ENCODE measurements at places on chromosomes 7 and 10.

DNA sequence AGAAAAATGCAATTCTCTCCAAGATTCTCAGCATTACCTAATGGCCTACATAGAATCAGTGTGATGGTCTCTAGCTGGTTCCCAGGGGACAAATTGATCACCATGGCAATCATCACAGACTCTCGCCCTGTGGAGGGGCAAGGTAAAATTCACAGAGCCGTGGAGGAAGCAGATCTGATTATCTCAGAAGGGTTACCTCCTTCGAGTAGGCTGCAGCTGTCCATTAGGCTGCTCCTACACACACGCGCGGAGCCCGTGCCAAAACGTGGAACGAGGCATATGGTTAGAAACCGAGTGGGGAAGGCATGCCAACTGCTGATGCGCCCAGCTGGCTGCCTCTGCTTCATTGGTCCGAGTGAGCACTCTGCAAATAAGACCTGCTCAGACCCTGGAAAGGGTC is 52.8 kb upstream of the PTER start:
- DNase-seq = no peak
- H3K27ac ChIP-seq = no peak overlapping the region
- no peak overlapping the region for H3K4me3 ChIP-seq
- H3K36me3 ChIP-seq = no peaks in the 10 kb centered on the region
- H3K4me1 ChIP-seq = no peaks in the 10 kb centered on the region

DNA sequence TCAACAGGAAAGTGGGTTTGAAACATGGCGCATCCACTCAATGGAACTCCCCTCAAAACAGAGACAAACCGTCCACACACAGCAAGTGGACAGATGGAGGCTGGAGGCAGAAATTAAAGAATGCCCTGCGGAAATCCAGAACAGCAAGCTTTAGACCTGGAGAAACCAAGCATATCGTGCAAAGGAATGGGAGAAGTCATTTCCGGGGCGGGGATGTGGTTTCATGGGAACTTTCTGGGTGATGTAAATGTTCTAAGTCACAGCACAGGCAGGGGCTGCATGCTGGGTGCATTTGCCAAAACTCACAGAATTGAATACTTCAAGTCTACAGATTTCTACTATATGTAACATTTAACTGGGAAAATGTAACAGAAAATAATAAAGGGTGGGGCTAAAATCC is 213.0 kb downstream of the PTPRN2 start:
- DNase-seq = no peak
- H3K4me3 ChIP-seq = no peak overlapping the region
- no peaks in the 10 kb centered on the region for H3K4me1 ChIP-seq
- H3K36me3 ChIP-seq = no peaks in the 10 kb centered on the region
- H3K27me3 ChIP-seq = no peaks in the 10 kb centered on the region

DNA sequence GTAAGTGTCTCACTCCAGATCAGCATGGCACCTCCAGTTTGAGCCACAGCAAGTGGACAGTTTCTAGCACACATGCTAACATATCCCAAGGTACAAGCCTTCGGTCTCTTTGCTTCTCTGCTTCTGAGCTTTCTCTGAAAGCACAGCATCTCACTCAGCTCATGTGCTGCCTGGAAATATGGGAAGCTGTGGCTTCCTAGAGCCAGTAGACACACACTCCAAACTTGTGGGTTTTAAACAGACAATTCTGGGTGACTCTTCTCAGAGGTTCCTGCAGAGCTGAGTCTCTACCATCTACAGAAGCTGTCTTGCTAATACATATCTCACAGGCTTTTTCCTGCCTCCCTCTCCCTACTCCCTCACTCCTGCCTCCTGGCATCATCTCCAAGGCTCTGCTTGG is 23.9 kb upstream of the TMEM273 start:
- H3K4me3 ChIP-seq = no peak overlapping the region
- H3K4me1 ChIP-seq = peaks cover 9% of the 10 kb centered on the region
- peaks cover 46% of the 10 kb centered on the region for H3K27me3 ChIP-seq
- H3K36me3 ChIP-seq = no peaks in the 10 kb centered on the region
- no peak overlapping the region for H3K27ac ChIP-seq

- no peak overlapping the region for H3K4me3 ChIP-seq
- H3K4me1 ChIP-seq = peaks cover 18% of the 10 kb centered on the region
- no peak for DNase-seq
- H3K27me3 ChIP-seq = no peaks in the 10 kb centered on the region
- peaks cover 17% of the 10 kb centered on the region for H3K36me3 ChIP-seq
Observed at GRCh38 chr10:63145782-63146181, 12.7 kb downstream of the NRBF2 start.

DNA sequence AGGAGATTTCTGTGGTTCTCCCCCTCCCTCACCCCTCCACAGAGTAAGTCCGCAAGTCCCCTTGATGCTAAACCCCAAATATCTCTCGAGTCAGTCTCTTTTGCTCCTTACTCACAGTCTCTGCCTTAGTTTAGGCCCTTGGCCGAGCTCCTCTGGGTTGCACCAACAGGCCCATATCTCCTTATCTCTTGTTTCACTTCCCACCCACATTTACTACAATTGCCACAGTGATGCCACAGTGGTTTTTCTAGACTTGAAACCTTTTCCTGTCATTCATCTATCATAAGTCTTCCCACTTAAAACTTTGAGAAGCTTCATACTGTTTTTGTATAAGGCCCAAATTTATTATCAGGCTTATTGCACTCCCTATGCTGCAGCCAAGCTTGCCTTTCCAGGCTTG is 23.4 kb upstream of the NME8 start:
- H3K4me1 ChIP-seq = peaks cover 14% of the 10 kb centered on the region
- H3K27ac ChIP-seq = no peak overlapping the region
- no peak overlapping the region for H3K4me3 ChIP-seq
- no peaks in the 10 kb centered on the region for H3K36me3 ChIP-seq
- no peak for DNase-seq

DNA sequence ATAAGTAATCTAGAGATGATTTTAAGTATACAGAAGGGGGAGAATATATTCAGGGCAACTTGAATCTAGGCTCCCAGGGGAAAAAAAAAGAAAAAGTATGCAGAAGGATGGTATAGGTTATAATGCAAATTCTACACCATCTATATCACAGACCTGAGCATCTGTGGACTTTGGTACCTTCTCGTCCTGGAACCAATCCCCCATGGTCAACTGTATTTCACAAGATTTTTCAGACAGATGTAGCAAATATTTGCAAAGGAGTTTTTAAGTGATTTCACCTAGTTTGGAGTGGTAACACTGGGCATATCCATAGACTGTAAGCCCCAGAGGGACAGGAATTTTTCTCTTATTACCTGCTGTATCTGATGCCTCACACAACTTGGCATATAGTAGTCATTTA is 58.8 kb downstream of the NOC3L start:
- DNase-seq = no peak
- no peaks in the 10 kb centered on the region for H3K36me3 ChIP-seq
- H3K27ac ChIP-seq = no peak overlapping the region
- peaks cover 78% of the 10 kb centered on the region for H3K27me3 ChIP-seq
- peaks cover 16% of the 10 kb centered on the region for H3K4me1 ChIP-seq
- no peak overlapping the region for H3K4me3 ChIP-seq

GRCh38 chr7:50353894-50354595 is 49.5 kb downstream of the IKZF1 start:
- H3K27me3 ChIP-seq = no peaks in the 10 kb centered on the region
- H3K27ac ChIP-seq = peak overlapping the region; percentile 85
- DNase-seq = no peak

DNA sequence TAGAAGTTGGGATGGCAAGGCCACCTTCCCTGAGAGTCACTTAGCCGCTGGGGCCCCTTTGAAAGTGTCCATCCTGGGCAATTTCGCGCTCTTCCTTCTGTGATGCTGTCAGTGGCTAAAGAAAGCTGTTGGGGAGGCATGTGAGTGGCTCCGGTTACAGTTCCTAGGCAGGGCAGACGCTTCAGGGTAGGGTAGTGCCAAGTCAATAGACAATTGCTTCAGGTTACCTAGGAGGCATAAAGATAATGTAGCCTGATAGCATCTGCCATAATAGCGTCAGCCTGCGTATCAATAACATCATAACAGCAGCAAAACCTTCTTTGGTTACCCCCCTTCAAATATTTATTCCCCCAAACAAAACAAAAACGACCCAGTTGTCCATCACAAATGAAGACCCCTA is at the start of gene FAM107B:
TSS of gene FAM107B (minus strand) at position 101 of the 400 bp plus-strand sequence. CDS start 234 bp downstream, outside the sequence.
- H3K27ac ChIP-seq = no peak within 1 kb of the TSS
- no peaks in the 10 kb centered on the region for H3K36me3 ChIP-seq
- peaks cover 12% of the 10 kb centered on the region for H3K27me3 ChIP-seq
- peaks cover 4% of the 10 kb centered on the region for H3K4me1 ChIP-seq
- DNase-seq = no peak

DNA sequence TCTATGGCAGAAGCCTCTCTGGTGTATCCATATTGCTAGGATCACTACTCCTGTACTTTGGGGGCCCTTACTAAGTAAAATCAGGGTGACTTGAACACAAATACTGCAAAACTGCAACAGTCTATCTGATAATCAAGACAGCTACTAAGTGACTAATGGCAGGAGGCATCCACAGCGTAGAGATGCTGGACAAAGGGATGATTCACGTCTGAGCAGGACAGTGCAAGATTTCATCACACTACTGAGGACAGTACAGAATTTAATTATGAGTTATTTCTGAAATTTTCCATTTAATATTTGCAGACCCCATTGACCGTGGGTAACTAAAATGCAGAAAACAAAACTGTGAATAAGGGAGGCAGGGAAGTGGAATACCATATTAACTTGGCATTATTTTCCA is 10.4 kb downstream of the CUL2 start:
- no peak overlapping the region for H3K27ac ChIP-seq
- peaks cover 30% of the 10 kb centered on the region for H3K36me3 ChIP-seq
- peaks cover 3% of the 10 kb centered on the region for H3K4me1 ChIP-seq
- H3K27me3 ChIP-seq = no peaks in the 10 kb centered on the region

DNA sequence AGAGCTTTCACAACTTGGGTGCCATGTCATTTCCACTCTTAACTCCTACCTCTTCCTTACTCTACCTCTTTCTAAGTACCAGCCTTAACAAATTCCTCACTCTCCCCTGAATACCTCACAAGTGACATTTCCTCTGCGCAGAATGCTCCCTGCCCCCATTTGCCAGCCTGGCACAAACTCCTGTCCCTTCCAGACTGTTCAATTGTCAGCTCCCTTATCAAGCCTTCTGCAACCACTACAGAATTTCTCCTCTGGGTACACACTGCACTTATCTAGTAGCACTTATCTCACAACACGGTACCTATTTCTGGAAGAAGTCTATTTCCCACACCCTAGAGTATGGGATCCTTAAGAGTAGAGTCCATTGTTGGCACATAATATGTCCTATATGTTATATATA is 39.1 kb upstream of the ANAPC16 start:
- no peaks in the 10 kb centered on the region for H3K27me3 ChIP-seq
- no peak overlapping the region for H3K4me3 ChIP-seq
- H3K27ac ChIP-seq = no peak overlapping the region

- peaks cover 17% of the 10 kb centered on the region for H3K4me1 ChIP-seq
- peak within 1 kb of the TSS; percentile 73 for H3K27ac ChIP-seq
- peak within 1 kb of the TSS; percentile 86 for H3K4me3 ChIP-seq
- peak; percentile 86 for DNase-seq
Observed at GRCh38 chr10:70815504-70816219, at the start of gene SGPL1. Gene SGPL1 (plus strand): TSS chr10:70815948. CDS start chr10:70816854, 906 bp downstream.

- H3K27ac ChIP-seq = no peak overlapping the region
- H3K4me1 ChIP-seq = no peaks in the 10 kb centered on the region
- no peaks in the 10 kb centered on the region for H3K27me3 ChIP-seq
- DNase-seq = no peak
- no peaks in the 10 kb centered on the region for H3K36me3 ChIP-seq
Observed at GRCh38 chr10:111370101-111370500, 293.3 kb downstream of the ADRA2A start.

- peaks cover 3% of the 10 kb centered on the region for H3K27me3 ChIP-seq
- H3K4me3 ChIP-seq = no peak overlapping the region
- no peak overlapping the region for H3K27ac ChIP-seq
- no peak for DNase-seq
- H3K4me1 ChIP-seq = no peaks in the 10 kb centered on the region
Observed at GRCh38 chr7:55093674-55094073, 74.9 kb downstream of the EGFR start.

DNA sequence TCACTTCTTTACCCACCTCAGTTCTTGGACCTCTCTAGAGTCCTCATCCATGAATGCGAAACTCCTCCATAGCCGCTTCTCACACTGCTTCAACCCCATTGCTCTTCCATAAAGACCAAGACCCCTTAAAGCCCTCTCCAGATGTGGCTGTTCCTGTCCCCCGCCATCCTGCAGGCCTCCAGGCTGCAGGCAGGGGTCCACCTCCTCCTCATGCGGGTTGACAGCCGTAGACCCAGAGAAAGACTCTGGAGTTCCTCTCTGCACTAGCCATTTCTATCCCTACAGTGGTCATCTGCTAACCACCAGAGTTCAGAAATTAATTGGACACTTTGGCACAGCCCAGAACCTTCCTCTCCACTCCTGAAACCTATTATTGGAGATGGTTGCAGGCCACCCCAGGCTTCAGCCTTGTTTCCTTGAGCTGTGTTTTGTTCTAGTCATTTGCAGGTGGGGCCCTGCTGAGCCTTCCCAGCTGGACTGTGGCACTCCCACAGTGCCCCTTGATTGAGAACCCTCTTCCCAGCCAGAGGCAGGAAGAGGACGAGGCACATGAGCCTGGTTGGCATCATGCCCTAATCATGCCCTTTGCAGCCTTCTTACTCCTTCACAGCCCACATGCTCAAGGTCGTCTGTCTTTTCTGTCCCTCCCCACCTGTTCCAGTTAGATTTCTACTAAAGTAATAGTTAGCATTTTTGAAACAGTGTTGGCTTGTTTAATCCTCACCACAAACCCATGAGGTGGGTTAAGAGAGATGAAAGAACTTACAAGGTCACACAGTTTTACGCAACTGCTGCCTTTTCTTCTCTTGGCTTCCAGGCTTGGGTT is 23.9 kb downstream of the CUL1 start:
- H3K4me1 ChIP-seq = peaks cover 69% of the 10 kb centered on the region
- no peak for DNase-seq
- H3K27me3 ChIP-seq = no peaks in the 10 kb centered on the region
- no peak overlapping the region for H3K4me3 ChIP-seq
- H3K36me3 ChIP-seq = peaks cover 3% of the 10 kb centered on the region

DNA sequence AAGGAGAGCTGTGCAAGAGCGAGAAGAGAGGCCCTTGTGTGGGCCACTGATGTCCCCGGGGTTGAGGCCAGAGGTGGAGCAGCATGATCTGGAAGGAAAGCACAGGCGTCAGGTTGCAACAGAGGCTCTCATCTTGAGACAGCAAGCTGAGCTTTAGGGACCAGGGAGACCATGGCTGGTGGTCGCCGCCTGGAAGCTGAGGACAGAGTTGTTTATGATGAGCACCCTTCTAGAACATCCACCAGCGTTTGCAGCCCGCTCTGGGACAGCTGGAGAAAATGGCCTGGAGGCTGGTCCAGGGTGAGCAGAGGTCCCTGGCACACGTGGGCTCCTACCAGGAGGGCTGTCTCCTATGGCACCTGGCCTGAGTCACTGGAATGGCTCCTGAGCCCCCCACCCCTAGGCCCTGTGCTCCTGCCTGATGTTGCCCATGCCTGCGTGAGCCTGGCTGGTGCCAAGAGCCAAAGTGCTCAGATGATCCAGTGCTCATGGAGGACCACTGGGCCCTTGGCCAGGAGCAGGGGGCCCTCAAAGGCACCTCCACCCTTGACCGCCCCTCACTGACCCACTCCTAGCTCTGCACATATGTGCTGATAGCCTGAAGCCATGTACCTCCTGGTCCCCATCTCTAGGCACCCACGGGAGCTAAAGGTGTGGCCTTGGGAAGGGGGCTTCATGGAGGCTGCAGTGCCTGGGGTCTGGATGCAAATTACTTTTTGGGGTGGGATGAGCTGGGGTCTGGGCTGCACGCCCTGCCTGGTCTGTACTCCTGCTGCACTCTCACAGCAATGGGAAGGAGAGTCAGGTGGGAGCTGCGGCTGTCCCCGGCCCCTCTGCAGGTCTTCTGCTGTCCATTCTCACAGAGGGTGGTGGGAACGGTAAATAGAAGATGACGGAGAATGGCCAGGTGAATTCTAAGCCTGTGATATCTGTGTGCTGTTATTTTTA is 40.1 kb upstream of the RET start:
- DNase-seq = no peak
- H3K36me3 ChIP-seq = no peaks in the 10 kb centered on the region
- H3K4me3 ChIP-seq = no peak overlapping the region
- H3K27ac ChIP-seq = no peak overlapping the region
- no peaks in the 10 kb centered on the region for H3K4me1 ChIP-seq
